ENCODE measurements at places on chromosomes 2 and 18.

GRCh38 chr2:37794717-37795116 is 123.3 kb upstream of the CDC42EP3 start:
- DNase-seq, result no peak

DNA sequence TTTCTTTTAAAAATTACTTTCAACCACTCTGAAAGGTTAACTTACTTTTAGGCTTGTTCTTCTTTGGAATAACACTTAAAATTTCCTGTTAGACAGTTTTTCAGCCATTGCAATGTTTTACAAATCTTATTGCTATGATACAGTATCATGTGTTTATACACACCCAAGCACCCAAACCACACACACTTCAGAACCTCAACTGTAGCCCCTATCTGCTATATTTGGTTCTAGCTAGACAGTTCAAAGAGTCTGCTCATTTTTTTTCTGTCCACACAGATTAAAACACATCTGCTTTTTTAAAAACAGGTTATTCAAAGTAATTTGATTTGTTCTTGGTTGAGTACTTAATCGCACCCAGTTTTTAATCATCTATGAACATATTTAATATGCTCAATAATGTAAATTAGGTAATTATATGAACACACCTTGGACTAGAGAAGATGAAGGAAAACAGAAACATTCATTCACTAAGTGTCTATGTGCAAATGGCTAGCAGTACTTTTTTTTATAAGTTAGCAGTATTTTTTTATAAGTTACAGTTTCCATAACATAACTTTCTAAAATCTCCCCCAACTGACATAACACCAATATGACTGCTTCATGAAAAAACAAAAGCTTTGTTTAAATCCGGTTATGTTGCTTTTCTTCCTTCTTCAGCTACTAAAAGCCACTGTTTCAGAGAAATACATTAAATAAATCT is 17.6 kb downstream of the FBXO11 start:
- DNase-seq, result no peak

DNA sequence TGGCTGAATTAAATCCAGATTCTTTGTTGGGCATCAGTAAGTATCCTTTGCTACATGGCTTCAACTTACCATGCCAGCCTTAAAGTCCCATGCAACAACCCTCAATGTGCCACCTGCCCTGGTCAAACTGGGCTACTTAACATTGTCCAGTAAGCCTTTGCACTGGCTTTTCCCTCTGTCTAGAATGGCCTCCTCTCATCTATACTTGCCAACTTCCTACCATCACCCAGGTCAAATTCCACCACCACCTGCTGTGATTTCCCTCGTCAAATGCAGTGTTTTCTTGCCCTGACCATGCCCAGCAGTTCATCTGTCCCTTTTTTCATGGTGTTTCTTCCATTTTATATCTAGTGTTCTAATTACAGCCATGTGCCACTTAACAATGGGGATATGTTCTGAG is 5.7 kb downstream of the KLHL23 start:
- DNase-seq, result no peak

DNA sequence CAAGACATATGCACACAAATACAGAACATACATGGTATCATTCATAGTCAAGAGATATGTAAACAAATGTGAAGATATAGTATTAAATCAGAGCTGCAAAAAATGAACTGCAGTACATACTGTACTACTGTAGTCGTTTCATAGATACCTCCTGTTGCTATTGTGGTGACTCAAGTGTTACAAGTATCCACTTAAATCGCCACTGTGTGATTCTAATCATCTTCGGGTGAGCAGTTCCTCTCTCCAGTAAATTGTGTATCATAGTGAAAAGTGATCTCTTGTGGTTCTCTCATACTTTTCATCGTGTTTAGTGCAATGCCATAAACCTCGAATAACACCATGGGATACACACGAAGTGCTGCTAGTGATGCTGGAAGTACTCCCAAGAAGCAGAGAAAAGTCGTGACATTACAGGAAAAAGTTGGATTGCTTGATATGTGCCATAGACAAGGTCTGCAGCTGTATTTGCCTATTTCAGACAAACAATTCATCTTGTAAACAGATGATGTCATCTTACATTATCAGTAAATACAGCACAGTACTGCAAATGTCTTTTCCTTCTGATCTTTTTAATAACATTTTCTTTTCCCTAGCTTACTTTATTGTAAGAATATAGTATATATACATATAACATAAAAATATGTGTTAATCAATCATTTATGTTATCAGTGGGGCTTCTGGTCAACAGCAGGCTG is 222.2 kb downstream of the BCL11A start:
- DNase-seq, result no peak

DNA sequence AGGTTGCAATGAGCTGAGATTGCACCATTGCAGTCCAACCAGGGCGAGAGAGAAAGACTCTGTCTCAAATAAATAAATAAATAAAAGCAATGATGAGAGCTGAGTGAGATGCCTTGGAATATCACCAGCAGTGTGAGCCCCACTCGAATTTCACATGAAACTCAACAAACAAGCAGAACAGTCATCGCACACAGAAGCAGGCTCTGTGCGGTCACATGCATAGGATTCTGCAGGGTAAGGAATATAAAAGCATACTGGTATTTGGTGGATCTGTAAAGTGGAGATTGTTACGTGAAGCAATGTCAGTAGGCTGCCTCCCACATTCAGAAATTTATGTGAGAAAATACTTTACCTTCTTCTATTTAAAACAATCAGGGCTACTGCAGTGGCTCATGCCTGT is 18.0 kb upstream of the AP1S3 start:
- no peak for DNase-seq

DNA sequence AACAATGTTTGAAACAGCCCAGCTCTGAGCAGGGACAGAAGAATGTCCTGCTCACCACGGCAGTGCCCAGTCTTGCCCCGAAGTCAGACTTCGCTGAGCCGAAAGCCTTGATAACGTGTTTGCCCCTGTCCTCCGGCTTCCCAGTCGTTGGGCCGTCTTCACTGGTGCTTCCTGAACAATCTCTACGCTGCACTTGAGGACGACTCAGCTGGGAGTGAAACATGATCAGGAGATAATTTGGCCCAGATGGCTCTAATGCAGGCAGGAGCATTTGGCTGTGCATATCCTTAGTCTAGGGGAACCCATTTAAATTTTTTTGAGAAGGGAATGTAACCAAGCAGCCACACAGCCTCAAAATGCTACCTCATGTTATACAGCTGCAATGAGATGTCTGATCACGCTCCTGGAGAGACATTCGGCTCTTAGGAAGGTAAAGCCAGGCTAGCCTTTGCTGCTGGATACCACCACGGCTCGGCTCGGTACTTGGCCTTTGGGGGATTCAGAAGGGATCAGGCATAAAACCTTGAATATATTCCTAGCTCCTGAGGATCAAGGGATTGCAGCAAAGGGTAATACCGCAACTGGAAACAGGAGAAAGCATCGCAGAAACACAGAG is 43.6 kb downstream of the FECH start:
- DNase-seq, result no peak

DNA sequence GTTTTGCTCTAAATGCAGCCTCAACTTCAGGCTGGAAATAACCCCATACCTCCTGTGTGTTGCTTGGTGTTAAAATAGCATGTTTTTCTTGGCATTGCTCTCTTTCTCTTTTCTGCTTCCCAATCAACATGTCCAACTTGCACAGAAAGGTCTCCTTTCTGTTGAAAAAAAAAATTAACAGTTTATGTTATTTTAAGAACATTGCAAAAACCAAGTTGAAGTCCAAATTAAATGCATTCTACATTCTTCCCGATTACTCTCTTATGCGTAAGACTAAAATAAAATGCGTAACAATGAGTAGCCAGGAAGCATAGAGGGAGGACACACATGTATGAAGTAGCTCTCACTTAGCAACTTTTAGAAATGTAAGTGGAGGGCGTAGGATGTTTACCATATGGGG is 1406.1 kb upstream of the NXPH2 start:
- DNase-seq, result no peak

DNA sequence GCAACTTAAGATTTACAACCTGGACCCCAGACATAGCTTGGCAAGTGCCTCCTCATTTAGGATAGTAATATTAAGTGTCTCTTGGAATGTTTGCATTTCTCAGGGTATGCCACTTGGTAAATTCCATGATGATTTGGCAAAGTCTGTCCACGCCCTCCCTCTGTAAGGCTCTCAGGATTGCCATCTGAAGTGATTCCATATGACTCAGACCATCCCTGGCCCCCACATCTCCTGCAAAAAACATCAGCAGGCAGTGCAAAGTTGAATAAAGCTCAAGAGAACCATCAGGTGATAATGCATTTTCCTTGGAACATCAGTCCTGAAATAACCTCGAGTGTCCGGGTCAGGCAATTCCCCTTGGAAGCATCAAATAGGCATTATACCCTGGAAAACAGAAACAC is 27.1 kb upstream of the PIEZO2 start:
- no peak for DNase-seq

DNA sequence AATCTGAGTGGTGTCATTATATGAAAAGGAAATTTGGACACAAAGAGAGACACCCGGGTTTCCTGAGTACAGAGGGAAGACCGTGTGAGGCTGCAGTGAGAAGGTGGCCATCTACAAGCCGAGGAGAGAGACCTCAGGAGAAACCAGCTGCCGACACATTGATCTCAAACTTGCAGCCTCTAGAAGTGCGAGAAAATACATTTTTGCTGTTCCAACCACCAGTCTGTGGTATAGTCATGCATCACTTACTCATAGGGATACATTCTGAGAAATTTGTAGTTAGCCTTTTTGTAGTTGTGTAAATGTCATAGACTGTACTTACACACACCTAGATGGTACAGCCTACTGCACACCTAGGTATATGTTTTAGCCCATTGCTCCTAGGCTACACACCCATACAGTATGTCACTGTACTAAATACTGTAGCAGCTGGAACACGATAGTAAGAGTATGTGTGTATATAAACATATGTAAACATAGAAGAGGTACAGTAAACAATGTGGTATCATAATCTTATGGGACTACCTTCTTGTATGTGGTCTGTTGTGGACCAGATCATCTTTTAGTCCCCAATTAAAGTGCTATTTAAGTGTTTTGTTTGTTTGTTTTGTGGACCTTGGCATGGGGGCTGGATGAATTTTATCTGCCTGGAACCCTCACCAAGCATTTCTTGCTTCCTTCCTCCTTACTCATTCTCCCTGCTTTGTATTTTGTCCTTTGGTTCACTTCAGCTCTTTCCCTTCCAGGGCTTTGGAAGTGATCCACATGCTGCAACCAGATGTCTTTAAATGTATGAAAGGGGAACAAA is 38.3 kb upstream of the SESTD1 start:
- DNase-seq, result no peak

DNA sequence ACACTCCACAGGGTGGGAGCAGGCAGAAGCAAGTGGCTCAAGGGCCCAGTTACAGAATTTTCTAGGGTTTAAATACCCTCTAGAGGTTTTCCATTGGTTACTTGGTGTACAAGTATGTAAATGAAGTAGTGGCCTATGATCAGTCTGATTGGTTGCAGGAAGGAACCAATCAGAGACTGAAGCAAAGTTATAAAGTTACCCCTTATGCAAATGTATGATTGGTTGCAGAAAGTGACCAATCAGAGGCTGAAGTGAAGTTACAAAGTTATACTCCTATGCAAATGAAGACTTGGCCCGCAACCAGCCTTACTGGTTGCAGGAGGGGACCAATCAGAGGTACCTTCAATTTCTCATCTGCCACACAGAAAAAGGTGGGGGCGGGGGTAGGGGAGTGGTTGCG is 154.6 kb downstream of the INO80D start:
- no peak for DNase-seq

DNA sequence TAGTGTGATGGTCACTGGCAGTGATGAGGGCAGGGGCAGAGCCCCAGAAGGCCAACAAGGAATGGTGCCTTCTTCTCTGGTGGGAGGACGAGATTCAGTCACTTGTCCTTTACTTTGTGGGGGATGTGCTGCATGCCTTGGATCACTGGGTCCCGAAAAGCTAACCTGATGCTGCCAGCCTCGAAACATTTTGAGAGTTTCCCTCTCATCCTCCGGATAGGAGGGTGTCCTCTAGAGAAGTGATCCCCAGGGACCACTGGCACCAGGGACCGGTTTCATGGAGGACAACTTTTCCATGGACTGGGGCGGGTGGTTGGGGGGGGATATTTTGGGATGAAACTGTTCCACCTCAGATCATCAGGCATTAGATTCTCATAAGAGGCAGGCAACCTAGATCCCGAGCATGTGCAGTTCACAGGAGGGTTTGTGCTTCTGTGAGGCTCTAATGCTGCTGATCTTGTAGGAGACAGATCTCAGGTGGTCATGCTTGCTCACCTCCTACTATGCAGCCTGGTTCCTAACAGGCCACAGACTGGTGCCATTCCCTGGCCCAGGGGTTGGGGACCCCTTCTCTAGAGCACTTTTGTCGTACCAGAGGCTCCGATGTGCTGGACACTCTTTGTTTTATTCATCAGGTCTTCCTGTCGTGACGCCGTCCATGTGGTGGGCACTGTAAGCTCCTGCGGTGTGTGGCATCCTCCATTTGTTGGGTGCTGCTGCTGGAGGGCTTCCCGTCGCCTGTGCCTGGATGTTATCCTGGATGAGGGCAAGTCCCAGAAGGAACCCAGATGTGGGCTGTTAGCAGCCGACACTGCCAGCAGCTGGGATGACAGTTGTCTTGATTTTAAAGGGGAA is 68.5 kb upstream of the HDAC4 start:
- DNase-seq, result no peak

DNA sequence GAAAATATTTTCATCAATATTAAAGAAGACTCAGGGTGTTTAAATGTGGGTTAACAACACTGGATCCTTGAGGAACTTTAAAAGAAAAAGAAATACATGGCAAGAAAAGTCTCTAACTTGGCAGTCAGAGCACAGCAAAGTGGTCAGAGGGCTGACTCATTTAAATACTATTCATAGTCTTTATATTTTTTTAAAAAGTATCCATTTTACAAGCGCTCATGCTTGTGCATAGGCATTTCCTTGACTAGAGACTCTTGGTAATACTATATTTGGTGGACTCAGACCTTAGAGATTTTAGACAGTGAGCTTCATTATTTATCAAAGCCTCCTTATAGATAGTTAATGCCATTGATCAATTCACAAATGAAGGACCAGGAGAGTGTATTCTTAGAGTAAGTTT is 110.2 kb downstream of the ABCA12 start:
- DNase-seq, result no peak

Measured in stimulated activated CD4-positive, alpha-beta T cell treated with anti-CD3 and anti-CD28 coated beads, Interleukin-4, amount 100 ng/mL, for 48 hours (primary cell).